Spinal cord (tissue), 10 donors: ENCODE measurements at places on chromosomes 13 and 19. TPM values are rescaled to one million over a fixed set of nuclear protein-coding genes. Genes with fewer than 3 reads are reported as not detected.

- no peak for DNase-seq
Observed at GRCh38 chr13:68078874-68079273, 848.7 kb upstream of the PCDH9 start.

- DNase-seq: peak; percentile 8
Observed at GRCh38 chr13:45046445-45046844, 57.1 kb downstream of the GPALPP1 start.

DNA sequence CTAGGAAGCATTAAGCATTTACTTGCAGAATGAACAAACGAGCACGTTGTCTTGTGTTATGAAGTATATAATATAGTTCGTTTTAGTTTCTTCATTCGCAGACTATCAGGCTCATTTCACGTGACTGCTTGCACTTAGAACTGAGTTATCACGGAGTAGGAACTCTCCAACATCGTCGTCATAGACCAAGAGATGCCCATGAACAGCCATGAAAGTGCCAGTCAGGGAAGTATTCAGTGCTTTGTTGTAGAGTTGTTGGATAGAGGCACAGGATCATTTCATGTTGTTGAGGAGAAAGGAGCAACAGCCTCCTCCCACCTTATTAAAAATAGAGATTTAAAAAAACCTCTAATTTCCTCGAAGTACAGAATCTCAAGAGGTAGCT lies 977 bp upstream of the IL17D start:
- DNase-seq: no peak

DNA sequence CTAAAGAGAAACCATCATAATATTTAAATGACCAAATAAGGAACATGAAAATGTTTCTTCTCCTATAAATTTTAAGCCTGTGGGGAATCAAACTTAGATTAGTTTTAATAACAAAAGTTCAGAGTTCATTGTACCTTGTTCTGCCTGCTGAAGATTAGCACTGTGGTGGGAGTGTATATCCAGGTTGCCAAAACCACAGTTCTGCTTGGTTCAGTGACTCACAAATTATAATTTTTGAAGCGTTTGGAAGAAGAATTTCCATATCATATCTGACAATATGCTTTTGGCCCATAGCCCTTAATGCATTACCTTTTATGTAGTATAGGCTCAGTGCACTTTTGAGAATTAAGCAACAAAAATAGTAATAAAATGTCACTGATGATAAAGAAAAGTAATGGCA lies 545.2 kb downstream of the GPC6 start:
- DNase-seq: no peak

GRCh38 chr13:103351035-103351828 lies 285.0 kb upstream of the SLC10A2 start:
- peak; percentile 80 for DNase-seq

DNA sequence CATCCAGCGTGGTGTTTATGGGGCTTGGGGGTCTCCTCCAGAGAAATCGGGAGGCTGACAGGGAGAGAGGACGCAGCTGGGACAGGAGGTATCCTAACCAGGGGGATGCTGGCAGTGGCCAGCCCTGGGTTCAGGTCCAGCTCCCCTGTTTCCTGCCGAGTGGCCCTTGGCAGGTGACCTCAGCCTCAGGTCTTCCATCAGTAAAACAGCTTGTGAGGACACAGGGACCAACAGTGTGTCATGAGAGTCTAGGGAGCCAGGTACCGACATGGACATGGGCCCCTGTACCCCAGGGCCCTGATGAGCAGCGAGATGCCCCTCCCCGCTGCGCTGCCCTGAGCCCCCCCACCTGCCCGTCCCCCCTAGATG lies 19.6 kb downstream of the EVI5L start:
- no peak for DNase-seq

GRCh38 chr19:51020988-51021651 lies 1.6 kb upstream of the KLK10 start:
- DNase-seq: no peak

- DNase-seq: no peak
Observed at GRCh38 chr19:50975766-50976165, 6.4 kb upstream of the KLK6 start.

DNA sequence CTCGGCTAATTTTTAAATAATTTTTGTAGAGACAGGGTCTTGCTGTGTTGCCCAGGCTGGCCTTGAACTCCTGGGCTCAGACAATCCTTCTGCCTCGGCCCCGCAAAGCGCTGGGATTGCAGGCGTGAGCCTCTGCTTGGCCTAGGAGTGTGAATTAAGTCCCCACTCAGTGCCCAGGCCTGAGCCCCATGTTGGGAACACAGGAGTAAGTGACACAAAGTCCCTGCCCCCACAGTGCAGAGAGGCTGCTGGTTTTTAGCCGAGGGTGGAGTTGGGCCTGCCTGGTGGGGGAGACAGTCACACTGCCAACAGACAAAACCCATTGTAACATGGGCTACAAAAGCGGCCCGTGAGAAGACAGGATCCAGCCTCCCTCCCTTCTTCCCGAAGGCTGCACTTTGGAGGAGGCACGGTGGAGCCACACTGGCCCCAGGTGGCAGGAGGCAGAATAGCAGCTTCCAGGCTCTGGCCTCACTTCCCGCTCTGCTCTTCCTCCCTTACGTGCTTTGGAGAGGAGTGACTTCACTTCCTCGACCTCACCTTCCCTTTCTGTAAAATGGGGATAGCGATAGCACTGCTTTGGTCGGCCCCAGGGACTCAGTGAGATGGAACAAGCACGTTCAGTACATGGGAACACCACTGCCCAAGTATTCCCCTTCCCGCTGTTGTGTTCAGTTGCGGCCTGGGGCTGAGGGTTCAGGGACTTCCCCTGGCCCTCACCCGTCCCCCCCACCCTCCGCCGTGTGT lies 15.2 kb upstream of the EHD2 start:
- DNase-seq: peak; percentile 51

GRCh38 chr19:16532440-16533234 lies 9.6 kb downstream of the CHERP start:
- DNase-seq: no peak

GRCh38 chr19:45151320-45151719 lies 9.5 kb downstream of the NKPD1 start:
- DNase-seq: no peak

DNA sequence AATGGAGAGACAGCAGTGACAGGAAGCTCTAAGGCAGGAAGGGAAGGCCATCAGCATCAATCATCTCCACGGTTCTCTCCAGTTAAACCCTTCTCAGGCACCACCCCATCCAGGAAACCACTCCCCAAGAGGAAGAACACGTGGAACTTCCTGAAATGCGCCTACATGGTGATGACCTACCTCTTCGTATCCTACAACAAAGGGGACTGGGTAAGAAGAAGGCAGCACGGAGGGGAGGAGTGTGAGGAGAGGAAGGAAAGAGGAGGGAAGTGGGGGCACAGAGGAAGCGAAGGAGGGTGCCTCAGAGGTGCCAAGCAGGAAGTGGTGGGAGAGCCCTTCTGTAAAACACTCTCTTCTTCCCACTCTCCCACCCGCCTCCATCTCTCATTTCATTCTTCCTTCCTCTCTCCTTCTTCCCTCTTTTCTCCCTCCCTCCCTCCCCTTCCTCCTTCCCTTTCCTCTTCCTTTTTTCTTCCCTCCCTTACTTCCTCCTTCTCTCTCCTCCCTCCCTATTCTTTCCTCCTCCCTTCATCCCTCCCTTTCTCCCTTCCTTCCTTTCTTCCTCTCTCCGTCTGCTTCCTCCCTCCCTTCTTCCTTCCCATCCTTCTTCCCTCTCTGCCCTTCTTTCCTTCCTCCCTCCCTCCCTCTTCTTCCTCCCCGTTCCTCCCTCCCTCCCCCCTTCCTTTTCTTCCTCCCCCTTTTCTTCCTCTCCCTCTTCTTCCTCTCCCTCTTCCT lies 12.6 kb downstream of the ZSCAN5A start:
- no peak for DNase-seq

DNA sequence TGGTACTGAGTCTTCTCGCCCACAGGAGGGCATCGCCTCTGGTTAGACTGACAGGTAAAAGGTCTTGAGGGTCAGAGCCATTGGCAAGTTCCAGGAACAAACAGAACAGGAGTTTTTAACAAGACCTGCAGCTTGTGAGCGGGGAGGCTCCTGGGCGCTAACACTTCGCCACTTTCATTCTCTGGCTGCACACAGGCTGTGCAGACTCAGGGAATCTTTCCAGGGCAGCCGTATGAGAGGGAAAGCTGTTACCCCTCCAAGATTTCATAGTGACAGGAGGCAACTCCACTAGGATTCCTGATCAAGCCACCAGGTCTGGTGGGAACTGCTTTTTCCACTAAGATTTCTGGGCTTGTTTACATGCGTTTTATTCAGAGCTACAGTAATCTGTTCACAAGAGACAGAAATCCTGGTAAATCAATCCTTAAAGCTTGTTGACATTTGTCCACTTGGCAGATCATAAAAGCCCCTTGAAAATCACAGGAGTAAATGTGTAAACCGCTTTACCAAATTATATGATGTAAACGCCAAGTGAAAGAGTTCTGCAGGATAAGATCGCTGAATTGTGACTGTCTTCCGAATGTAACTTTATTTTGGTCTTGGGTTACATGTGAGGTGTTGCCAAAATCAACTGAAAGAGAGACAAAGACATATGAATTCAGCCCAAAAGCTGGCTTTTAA lies 190.6 kb downstream of the MZT1 start:
- no peak for DNase-seq

GRCh38 chr19:6617374-6617773 lies 26.4 kb upstream of the CD70 start:
- DNase-seq: no peak

GRCh38 chr19:33997690-33998089 lies 174.6 kb upstream of the LSM14A start:
- no peak for DNase-seq

DNA sequence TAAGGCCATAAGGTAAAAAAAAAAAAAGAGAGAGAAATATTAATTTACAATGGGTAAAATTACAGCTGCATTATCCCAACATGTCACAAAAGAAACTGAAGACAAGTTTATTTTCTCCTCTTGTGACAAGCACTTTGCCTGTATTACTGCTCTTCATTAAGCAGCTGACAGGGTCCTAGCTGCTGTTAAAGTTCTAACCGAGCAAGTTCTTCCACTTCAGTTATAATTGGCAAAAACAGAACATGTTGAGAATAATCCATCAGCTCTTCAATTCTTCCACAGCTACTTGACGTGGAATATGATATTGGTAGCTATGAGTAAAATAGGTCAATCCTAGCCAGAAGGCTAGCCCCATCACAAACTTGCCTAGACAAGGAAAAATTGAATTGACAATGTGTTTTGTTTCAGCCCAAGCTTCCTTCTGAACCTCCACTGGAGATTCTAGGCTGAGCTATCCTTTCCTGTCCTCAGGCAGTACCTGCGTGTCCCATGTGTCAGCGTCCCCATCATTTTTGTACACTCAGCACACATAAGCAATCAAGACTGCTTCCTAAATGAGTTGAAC lies 32.2 kb upstream of the DOCK9 start:
- no peak for DNase-seq

- DNase-seq: no peak
Observed at GRCh38 chr19:21750586-21751128, 16.7 kb downstream of the ZNF100 start.

DNA sequence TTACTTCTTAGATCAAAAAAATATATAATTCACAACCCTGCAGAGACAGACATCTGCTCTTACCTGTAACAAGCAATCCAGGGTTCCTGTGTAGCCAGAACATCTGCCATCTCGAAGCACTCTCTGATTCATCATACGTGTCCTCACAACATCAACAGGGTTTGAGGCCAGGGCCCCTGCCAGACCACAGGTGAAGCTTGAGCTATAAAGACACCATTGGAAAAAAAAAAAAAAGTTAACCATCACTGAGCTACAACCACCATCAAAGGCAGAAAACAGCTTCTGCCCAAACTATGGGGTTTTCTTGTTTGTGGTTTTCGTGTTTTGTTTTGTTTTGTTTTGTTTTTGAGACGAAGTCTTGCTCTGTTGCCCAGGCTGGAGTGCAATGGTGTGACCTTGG lies 19.3 kb downstream of the SLC25A30 start:
- no peak for DNase-seq

DNA sequence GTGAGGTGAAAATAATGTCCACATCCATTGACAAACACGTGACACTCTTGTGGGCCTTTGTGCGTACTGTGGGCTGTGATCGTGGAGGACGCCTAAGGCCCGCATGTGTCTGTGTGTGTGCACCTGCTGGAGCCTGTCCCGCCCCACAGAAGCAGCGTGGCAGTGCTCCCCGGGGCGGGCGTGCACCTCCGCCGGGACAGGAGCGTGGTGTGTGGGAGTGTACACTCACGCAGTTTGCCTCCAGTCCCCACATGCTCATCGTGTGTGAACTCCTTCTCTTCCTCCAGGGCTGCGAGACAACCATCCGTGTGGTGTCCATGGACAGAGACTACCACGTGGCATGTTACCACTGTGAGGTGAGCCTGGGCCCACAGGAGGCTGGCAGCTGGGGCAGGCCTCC lies 13.9 kb downstream of the WTIP start:
- no peak for DNase-seq

DNA sequence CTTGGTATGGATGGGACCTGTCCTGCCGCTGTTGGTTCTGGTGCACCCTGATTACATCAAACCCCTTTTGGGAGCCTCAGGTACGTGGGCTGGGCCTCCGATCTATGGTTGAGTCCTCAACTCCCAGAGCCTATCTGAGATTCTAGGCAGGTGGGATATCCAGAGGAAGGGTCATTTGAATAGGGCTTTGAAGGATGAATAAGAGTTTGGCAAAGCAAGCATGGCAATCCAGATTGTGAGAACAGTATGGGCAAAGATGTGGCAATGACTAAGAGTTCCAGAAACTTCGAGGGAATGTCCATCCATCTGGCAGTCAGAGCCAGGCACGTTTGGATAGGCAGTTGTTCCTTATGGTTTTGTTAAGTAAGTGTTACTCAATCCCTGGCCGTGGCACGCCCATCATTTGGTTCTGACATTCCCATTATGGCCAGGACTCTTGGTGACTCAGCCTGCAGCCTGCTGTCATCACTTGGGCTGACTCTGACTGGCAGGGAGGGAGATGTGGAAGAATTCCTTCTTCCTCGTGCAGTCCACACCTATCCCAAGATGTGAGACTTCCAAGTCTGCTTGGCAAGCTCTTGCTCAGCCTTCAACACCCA lies 21.5 kb downstream of the CYP4F22 start:
- DNase-seq: no peak

Gene PLIN4
- total RNA-seq: 0.50 TPM

Gene CEACAM3
- total RNA-seq: not detected

Gene TRMT1
- total RNA-seq: 11.8 TPM

Gene DACH1
- 9.9 TPM for total RNA-seq

Gene ZSCAN22
- total RNA-seq: 3.4 TPM

Gene CNMD
- 7.8 TPM for total RNA-seq

Gene ZNF100
- total RNA-seq: 20.5 TPM

Gene DIRAS1
- 6.9 TPM for total RNA-seq

Gene CADM4
- 99.3 TPM for total RNA-seq

Gene SYCN
- not detected for total RNA-seq

Gene FAM174C
- 21.3 TPM for total RNA-seq
